Stimulated activated CD8-positive, alpha-beta memory T cell treated with anti-CD3 and anti-CD28 coated beads, Interleukin-7, amount 100 ng/mL, for 4 hours (primary cell): ENCODE measurements at places on chromosomes 2 and 18.

DNA sequence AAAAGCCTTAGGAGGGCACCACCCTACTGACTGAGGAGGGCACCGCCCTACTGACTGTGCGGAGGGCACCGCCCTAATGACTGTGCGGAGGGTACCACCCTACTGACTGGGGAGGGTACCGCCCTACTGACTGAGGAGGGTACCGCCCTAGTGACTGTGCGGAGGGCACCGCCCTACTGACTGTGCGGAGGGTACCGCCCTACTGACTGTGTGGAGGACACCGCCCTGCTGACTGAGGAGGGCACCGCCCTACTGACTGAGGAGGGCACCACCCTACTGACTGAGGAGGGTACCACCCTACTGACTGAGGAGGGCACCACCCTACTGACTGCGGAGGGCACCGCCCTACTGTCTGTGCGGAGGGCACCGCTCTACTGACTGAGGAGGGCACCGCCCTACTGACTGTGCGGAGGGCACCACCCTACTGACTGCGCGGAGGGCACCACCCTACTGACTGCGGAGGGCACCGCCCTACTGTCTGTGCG, 150.2 kb upstream of the NFATC1 start:
- DNase-seq = no peak

DNA sequence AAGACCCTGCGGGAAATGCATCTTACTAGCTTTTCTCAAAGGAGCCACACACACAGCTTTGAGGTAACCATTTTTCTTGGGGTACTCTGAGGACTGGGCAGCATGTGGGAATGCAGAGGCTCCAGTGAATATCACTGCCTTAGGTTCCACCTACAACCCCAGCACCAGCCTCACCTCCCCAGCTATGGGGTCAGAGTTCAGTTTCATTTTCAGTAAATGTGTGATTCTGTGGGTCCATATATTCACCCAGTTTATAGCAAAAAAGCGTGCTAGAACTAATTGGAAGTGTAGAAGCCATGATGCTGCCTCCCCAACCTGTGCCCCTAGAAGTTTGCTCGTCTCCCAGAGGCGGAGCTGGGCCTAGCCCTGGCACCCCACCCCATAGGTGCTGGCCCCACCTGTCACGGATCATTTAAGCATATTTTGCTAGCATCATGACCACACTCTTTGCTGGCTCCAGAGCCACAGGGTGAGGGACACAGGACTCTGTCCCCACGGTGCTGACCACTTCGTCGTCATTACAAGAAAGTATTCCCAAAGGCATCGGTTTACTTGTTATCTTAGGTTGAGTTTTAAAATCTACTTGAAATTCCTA, 57.7 kb downstream of the SH3RF3 start:
- no peak for DNase-seq

DNA sequence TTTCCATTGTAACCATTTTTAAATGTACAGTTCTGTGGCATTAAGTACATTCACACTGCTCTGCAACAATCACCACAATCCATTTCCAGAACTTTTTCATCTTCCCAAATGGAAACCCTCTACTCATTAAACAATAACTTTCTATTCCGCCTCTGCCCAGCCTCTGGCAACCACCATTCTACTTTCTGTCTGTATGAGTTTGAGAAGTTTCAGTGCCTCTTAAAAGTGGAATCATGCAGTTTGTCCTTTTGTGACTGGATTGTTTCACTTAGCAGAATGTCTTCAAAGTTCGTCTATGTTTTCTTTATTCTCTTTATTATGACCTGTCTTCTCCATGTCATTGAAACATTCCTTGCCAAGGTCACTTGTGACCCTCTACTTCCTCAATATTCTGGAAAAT, 22.0 kb upstream of the PELI1 start:
- DNase-seq = no peak

DNA sequence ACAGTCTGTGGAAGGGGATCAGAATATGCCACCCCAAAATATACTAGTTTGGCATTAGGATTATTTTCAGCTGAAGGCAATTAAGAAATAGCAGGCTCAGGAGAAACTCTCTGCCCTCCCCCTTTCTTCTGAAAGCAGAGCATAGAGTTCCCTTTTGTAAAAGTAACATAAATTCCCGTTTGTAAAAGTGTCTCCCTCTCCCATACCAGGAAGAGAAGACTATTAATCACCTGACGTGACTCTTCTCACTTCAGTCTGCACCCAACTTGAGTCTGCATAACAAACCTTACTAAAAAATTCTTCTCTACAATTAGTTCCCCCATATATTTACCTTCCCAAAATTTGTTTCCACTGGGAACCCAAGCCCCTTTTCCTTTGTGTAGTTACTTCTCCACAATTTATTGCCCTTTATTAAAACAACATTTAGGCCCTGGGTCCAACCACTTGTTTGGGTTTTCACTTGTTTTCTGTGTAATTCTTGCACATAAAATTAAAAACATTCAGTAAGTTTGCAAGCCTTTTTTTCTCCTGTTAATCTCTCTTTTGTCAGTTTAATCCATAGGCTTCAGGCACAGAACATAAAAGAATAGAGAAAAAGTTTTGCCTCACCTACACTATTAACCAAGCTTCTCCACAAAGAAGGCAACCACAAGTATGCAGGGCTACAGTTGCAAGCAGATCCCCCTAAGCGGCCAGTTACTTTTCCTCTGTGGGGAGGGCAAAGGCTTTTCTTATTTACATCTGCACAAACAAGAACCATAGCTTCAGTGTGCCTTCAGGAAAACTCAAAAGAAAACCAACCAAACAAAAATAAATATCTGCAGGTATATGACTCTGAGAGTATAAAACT, 107.6 kb upstream of the MSH2 start:
- no peak for DNase-seq

- no peak for DNase-seq
Observed at GRCh38 chr18:75422341-75422910, 5.1 kb downstream of the SMIM21 start.

DNA sequence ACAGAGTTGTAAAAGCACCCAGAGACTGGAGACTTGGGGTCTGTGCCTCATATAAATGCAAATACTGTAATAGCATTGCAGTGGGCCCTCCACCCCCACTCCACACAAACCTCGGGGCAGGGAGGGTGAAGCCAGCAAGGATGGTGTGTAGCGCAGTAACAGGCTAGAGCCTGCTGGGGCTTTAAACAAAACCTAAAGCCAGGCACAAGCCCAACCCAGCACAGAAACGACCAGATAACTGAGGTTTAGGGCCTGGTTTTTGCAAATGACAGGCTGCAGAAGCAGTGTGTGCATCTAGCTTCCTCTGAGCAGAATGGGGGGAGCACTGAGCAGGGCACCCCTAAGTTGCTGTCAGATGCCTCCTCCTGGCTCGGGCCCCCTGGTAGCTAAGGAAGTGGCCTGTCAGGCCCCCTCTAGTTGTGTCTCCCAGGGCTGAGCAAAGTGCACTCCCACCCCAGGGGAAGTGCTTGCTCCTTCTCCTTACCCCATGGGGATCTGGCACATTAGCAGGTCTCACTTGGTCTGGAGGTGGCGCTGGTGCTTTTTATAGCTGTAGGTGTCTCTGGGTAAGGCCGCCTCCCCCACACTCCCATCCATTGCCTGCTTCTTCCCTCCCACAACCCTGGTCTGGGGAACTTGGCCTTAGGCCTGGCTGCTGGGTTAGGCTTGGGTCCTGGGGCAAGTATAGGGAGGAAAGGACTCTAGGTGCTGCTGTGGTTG, 135.1 kb downstream of the CELF4 start:
- no peak for DNase-seq

GRCh38 chr2:1538663-1539062, 125.4 kb downstream of the TPO start:
- no peak for DNase-seq

DNA sequence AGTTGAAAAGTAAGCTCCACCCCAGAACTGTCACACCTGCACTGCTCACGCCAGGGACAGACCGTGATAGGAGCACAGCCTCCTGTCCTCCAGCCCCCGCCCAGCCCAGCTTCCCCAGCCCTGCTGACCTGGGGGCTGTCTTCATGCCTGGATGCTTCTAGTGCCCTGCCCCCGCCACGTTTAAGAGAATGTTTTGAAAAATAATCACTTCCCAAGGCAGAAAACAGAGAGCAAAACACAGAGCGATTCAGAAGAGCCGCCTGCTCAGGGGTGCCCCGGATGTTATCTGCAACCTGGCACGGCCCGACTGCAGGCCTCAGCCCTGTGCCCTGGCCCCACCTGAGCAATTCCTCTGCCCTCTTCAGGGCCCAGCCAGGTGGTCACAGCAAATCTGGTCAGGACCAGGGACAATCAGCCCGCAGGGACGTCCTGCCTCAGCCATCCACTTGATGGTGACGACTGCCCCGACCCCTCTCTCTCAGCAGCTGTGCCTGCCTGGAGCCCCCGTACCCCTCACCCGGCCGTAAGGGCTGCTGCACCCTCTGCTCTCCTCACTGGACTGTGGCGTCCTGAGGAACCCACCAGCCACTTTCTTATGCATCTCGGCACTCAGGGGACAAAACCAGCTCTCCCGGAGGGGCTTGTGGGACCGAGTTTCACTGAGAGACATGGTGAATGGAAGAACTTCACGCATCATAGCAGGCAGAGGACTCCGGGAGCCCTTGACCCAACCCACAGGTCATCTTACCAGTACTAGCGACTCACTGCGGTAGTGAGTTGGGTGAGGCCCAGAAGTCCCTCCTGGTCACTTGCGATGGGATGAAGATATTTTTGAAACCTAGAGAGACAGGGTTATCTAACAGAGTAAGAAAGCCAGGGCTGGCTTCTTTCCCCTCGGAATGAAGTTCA, 30.2 kb downstream of the ADI1 start:
- DNase-seq = no peak

GRCh38 chr2:240611601-240612210, 13.6 kb upstream of the GPR35 start:
- no peak for DNase-seq

DNA sequence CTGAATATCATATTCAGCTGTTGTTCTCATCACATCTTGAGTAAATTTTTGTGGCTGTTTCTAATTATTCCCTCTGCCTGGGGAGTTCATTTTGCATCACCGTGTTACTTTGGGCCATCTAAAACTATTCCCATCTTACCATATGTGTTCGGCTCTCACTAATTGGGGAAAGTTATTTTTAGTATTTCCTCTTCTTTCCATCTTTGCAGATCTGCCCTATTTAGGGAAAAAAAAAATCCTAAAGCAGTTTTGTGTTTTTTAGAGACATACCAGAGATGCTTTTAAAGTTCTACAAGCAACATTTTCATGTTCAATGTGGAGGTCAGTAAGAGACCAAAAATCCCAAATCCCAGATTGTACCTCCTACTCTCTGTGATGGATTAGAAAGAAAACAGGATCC, 111.3 kb upstream of the NDUFV2 start:
- no peak for DNase-seq
